HTR-8/SVneo (cell line): ENCODE measurements at places on chromosomes 2 and 18.

GRCh38 chr2:111149882-111150455 lies 29.3 kb downstream of the BCL2L11 start:
- DNase-seq, result no peak

DNA sequence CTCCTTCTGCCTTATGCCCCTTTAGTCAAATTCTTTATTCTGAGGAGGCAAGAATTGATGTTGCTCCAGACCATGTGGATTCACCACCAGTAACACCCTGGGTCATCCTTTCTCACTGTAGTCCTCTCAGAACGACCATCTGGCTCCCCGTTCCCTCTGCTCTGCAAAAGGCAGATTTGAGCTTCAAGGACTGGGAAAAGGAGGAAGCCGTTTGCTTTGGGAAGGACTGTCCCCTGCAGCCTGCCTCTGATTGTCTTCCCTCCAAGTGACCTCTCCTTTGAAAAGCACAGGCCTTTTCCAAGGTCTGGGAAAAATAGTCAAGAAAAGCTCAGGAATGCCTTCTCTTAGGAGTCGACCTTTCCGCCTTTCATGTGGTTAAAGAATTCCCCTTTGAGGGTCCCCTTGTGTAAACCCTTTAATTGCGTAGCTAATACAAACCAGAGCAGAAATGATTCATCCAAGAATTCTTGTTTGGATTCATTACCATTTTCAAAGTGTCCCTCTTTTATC lies 130.1 kb upstream of the COPS8 start:
- DNase-seq, result no peak

GRCh38 chr2:88342749-88343148 lies 109.7 kb downstream of the FOXI3 start:
- DNase-seq, result no peak

GRCh38 chr2:85584354-85584856 lies at the start of gene VAMP5:
Gene VAMP5 (plus strand): TSS chr2:85584431. CDS start chr2:85584491, 60 bp downstream.
- no peak for DNase-seq

GRCh38 chr18:51739044-51739666 lies 541.7 kb upstream of the MEX3C start:
- no peak for DNase-seq

DNA sequence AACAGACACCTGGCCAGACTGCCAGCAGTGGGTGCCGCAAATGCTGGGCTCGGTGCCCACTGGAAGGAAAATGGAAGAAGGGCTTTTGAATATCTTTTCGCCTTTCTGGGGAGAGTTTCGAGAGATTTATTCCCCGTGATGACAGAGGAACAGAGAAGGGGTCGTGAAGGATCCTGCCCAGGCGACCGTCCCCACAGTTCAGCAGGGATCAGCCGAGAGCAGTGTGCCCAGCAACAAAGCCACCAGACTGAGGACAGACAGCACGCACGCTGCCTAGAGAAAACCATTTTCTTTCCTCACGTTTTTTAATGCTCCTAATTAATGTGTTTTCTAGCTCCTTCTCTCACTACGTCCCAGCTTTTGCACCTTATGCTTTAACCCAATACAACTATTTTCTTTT lies 47.7 kb downstream of the XRCC5 start:
- DNase-seq, result no peak

DNA sequence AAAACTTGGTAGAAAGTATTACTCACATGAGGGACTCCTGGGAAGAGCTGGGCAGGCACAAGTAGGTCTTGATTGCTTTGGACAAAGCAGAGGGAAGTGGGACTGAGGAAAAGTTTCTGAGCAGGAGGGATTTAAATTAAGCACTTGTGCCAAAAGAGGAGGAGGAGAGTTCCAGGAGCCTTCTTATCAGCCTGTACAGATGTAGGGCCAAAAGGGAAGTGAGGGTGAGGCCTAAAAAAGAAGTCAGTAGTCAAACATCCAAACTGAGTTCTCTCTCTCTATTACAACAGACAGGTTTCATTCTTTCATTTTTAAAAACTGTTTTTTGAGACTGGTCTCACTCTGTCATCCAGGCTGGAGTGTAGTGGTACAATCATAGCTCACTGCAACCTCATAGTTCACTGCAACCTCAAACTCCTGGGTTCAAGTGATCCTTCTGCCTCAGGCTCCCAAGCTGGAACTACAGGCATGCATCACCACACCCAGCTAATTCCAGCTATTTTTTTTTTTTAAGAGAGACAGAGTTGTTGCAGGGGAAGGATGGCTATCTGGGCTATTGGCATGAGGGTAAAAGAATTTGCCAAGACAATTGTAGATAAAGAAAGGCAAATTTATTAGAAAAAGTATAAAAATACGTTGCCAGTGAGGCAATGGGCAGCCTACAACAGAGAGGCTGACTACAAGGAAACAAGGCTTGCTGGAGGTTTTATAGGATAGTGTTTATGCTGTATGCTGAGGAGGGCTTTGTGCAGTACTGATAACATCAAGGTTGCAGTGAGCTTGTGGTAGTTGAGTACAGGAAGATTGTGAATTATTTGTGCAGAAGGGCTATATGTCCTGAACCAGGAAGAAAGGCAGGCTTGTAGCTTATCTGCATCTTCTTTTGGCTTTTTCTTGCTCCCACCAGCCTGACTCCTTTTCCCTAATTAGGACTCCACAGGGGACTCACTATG lies 29.0 kb downstream of the CFAP210 start:
- no peak for DNase-seq

DNA sequence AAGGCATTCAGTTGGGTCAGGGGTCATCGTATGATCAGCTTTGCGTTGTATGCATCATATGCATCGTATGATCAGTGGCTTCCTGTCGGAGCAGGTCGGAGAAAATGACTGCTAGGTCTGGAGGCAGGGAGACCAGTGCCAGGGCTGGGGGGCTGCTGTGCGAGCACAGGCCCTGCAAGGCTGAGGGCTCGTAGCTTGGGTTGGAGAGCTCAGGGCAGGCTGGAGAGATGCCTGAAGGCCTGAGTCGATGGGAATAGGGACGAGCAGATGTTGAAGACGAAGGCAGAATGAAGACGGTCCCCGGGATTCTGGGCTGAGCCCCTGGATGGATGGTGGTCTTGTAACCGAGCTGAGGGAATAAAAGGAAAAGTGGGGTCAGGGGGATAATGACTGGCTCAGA lies 25.3 kb upstream of the ACKR3 start:
- no peak for DNase-seq

DNA sequence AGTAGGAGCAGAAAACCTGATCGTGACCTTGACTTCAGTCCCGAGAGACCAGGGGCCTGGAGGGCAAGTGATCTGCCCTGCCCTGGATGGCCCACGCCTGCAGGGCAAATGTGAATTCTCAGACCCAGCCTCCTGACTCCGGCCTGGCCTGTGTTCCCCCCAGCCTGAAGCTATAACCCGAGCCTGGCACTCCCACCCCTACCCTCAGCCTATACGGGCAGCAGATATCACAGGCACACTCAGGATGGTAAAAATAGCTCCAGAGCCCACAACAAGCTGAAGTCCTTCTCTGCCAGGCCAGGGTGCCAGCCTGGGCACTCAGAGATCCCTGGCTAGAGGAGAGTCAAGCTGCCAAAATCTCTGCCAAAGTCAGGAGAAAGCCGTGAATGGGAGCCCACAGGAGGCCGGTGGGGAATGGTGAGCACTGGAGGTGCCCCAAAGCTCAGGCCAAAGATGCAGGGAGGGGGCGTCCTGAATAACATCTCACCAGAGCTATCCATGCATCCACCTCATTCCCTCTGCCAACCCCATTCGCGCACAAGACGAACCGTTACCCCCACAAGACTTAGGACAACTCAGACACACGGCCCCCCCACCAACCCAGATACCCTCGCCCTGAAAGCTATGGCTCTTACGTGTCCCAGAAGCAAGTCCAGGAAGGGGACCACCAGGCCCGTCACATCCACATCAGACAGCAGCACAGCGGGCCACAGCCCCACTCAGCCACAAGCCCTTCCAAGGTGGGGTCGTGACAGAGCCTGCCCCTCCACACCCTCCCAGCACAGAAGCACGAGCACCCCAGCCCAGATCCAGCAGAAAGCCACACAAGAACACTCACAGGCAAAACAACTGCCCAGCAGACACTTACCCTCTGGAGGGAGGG lies 144.9 kb downstream of the TNS1 start:
- DNase-seq, result no peak

GRCh38 chr18:9096007-9096371 lies 6.5 kb upstream of the NDUFV2 start:
- no peak for DNase-seq

DNA sequence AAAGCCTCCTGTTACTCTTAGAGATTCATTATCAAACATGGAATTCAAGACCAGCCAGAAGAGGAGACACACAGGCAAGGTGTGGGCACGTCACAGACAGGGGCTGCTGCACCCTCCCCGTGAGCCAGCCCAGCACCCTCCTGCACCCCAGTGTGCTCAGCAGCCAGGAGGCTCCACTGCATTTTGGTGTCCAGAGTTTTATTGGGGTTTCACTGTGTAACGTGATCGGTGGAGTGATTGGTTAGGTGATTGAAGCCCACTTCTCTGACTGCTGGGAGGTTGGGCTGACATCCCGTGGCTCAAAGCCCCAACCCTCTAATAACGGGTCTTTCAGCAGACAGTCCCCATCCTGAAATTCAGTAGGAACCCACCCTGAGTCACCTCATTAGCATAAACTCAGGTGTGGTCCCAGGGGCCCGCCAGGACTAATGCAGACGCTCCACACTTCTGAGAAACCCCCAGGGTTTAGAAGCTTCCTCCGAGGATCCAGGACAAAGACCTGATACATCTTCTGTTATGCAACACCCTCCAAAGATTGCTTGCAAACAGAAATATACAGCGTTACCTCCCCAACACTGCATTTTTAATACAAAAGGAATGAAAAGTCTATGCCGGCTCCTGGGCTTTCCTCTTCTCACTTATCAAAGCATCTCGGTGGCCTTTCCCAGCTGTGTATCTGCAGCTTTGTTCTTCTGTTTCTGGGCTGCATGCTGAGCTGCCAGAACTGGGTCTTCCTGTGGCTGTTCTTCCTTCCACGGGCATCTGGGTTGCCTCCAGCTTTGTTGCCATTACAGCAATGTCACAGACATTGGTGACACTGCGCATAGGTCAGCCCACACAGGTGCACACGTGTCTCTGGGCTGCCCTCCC lies 43.7 kb upstream of the SNED1 start:
- no peak for DNase-seq

GRCh38 chr2:41791523-41791922 lies 256.3 kb upstream of the PKDCC start:
- peak; percentile 39 for DNase-seq

DNA sequence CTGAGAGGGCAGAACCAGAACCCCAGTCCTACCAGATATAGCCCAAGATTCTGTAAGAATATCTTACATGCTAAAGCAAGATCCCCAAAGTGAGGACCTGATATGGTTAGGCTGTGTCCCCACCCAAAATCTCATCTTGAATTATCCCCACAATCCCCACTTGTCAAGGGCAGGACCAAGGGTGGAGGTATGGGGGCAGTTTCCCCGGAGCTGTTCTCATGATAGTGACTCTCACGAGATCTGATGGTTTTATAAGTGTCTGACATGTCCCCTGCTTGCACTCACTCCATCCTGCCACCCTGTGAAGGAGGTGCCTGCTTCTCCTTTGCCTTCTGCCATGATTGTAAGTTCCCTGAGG lies 19.9 kb downstream of the TTC32 start:
- no peak for DNase-seq

- DNase-seq, result no peak
Measured at GRCh38 chr2:144935736-144936135, 415.8 kb upstream of the ZEB2 start.

GRCh38 chr2:222891890-222892289 lies 31.1 kb downstream of the ACSL3 start:
- DNase-seq, result no peak

DNA sequence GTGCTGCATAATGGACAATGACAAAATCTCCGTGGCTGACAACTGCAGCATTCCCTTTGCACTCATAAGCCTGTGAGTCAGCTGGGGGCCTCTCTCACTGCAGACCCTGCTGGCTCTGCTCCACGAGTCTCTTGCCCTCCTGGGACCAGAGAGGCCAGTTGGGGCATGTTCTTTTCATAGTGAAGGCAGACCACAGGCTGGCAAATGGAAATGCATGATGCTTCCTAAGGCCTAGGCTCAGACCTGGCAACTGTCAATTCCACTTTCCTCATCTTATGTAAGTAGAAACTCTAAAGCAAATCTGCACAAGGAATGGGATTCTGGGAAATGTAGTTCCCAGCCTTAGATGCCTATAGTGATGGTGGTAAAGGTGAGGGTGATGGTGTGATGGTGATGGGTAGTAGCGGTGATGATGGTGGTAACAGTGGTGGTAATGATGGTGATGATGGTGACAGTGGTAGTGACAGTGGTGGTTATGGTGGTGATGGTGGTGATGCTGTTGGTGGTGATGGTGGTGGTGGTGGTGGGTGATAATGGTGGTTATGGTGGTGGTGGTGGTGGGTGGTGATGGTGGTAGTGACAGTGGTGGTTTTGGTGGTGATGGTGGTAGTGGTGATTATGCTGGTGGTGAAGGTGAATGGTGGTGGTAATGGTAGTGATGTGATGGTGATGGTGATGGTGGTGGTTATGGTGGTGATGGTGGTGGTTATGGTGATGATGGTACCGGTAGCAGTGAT lies 185.8 kb upstream of the ARL4C start:
- DNase-seq, result peak; percentile 47

GRCh38 chr18:11955239-11956029 lies 25.9 kb upstream of the IMPA2 start:
- DNase-seq, result no peak

GRCh38 chr2:224151161-224151560 lies 112.1 kb upstream of the SERPINE2 start:
- no peak for DNase-seq

DNA sequence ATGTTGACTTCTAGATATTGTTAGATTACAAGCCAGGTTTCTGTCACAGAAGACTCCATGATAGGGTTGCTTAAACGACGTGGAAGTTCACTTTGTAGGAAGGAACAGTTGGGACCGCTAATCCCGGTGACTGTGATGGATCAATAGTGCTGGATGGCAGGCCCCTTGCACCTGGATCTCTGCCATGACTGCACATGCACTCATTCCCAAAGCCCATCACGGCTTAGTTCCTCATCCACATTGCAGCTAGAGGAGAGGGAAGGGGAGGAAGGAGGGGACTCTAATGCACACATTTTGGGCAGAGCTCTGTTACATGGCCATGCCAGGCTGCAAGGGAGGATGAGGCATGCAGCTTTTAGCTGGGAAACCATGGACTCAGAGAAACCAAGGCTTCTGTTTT lies 773.7 kb upstream of the RAB6C start:
- DNase-seq, result no peak

- no peak for DNase-seq
Measured at GRCh38 chr18:65924904-65925303, 174.1 kb downstream of the CDH7 start.
